ENCODE measurements at places on chromosomes 13 and 19.

- no peak for DNase-seq
Observed at GRCh38 chr19:453606-454005, 7.2 kb downstream of the SHC2 start.

- no peak for DNase-seq
Observed at GRCh38 chr13:99353836-99354235, 46.6 kb upstream of the GPR183 start.

GRCh38 chr13:35865341-35866240, 265.6 kb downstream of the DCLK1 start:
- no peak for DNase-seq

- no peak for DNase-seq
Observed at GRCh38 chr19:21046489-21046888, 26.0 kb downstream of the ZNF430 start.

DNA sequence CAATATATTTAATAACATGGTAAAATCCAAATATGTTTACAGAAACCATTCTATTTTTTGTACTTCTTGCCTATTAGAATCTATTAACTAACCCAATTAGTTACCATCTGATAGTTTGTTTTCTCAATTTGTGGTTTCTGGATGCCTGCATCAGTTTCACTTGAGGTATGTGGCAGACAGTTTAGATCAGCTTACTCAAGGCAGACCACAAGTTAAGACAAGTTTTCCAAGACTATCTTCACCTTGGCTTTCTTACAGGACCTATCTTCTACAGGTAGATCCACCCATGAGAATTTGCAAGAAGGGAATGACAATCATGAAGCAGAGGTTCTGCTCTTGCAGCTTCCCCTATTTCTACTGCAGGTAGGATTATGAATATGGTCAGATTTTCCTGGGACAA, 458.6 kb downstream of the DACH1 start:
- no peak for DNase-seq

GRCh38 chr19:35134601-35135242, at the start of gene LGI4:
Gene LGI4, minus strand, starts transcription at chr19:35135059. Its CDS starts 379 bp downstream, at chr19:35134680.
- no peak for DNase-seq

DNA sequence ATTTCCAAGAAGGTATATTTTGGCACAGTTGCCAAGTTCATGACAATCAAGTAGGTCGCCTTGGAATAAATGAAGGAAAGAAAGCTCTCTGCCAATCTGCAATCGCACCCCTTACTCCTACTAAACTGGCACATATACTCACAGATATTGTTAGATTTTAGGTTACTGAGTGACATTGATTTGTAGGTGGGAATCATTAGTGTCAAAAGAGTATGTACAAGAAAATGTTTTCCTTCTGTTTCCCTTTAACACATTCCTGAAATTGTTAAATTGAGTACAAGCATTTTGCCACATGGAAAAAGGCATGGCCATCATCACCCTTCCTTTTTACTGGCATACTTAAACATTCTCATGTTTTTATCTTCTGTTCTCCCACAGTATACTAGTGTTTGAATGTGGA, 2868.3 kb upstream of the PCDH20 start:
- no peak for DNase-seq

DNA sequence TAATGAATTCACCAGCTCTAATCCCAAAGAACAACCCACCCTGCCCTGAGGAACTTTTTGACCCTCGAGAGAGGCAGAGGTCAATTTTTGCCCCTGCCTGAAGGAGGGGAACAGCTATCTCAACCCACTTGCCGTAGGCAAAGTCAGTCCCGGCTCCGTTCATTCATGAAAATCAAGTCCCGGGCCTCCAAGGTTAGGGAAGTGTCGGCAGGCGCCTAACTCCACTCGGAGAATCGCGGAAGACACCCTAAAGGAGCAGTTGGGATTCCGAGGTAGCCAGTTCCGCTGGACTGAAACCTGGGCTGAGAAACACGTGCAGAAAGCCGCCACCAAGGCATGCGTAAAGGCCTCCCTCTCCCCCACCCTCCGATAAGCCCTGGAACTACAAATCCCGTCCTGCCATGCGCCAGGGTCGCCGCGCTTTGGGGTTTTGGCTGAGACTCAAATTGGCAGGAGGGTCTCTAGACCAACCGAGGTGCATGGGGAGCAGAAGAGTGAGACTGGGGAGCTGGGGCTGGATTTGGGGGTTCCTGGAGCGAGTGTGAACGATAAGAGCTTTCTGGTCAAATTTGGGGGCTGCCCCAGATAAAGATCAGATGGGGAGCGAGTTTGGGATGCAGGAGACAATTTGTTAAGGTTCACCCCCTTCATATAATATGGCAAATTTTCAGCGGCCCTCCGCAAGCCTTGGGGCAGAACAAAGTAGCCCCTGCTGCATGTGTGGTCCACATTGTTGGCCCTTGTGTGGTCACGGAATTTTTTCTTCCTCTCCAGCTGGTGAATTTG, at the start of gene TNPO2:
Gene TNPO2 (minus strand): TSS at position 292 of the 786 bp plus-strand sequence. CDS start 2,955 bp downstream, outside the sequence.
- peak; percentile 68 for DNase-seq

DNA sequence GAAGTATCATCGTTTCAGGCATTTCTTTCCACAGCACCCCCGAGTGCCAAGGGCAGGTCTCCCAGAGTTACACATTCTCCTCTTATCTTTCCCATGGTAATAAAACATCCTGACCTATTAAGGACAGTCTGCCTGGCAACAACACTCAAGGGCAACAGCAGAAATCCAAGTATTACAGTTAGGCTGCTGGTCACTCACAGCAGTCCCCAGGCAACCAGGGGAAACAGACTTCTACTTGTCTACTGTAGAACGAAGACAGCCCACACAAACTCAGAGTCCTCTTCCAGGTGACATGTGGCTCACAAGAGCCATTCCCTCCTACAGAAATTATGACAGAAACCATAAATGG, 24.3 kb downstream of the RCBTB1 start:
- no peak for DNase-seq

DNA sequence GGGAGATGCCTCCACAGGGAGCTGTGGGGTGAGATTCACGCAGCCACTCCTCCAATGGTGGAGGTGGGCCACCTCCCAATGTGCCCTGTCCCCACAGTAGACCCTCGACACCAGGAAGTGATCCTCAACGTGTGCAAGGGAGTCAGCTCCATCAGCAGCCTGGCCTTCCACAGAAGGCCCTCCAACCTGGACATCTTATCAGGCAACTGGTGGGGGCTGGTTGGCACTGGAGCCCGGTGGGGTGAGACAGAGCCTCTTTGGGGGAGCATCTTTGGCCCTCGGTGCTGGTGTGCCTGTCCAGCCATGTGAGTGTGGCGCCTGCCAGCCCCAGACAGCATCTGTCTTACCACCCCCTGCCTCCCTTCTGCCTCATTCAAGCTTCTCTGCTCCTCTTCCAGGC, 19.7 kb upstream of the RNF17 start:
- no peak for DNase-seq

GRCh38 chr19:15836330-15837220, 21.1 kb upstream of the OR10H1 start:
- peak; percentile 93 for DNase-seq

- DNase-seq = peak; percentile 31
Observed at GRCh38 chr13:79404985-79405384, 1.1 kb downstream of the RBM26 start.

DNA sequence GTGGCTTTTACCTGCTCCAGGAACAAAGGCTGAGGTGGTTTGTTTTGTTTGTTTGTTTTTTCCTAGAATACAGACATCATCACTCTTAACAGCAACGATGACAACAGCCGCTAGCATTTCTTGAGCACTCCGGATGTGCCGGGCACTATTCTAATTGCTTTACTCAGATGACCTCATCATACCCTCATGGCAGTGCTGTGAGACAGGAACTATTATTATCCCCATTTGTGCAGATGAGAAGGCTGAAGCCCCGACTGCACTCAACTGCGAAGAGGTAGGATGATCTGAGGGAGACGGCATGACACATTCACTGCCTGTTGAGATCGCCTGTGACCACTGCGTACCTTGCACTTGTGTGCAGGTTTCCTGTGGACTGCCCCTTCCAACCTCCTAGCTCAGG, 66.5 kb downstream of the CCDC70 start:
- no peak for DNase-seq

DNA sequence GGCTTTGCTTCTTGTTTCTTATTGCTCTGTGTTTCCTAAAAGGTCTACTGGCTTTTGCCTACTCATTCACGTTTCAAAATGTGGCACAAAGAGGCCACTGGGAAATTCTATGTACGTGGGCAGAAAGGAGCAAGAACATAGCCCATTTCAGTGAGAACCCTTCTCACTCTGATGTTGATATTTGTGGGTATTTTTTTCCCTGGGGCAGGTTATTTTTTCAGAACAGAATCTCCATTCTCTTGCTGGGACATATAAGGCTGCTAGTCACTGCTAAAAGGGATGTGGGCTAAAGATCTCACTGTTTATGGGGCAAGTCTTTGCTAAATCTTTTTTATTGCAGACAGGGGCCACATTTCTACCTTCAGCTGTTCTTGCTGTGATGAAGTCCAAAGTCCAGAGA, 27.1 kb downstream of the EDNRB start:
- no peak for DNase-seq

DNA sequence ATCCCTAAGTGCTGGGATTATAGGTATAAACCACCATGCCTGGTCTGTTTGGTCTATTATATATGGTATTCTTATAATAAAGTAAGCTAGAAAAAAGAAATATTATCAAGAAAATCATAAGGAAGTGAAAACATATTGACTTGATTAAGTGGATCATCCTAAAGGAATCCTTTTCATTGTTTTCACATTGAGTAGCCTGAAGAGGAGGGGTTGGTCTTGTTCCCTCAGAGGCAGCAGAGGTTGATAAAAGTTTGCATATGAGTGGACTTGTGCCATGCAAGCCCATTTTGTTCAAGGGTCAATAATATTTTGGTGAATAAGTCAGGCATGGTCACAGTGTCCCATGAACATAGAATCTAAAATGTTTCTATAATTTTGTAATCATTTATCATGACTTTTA, 52.7 kb downstream of the ZNF627 start:
- DNase-seq = no peak

GRCh38 chr19:38251564-38252051, 4.6 kb downstream of the PPP1R14A start:
- DNase-seq = peak; percentile 27

GRCh38 chr19:21128901-21129698, 12.7 kb upstream of the ZNF431 start:
- DNase-seq = no peak

GRCh38 chr13:65095161-65096082, 2134.7 kb downstream of the PCDH9 start:
- DNase-seq = no peak

DNA sequence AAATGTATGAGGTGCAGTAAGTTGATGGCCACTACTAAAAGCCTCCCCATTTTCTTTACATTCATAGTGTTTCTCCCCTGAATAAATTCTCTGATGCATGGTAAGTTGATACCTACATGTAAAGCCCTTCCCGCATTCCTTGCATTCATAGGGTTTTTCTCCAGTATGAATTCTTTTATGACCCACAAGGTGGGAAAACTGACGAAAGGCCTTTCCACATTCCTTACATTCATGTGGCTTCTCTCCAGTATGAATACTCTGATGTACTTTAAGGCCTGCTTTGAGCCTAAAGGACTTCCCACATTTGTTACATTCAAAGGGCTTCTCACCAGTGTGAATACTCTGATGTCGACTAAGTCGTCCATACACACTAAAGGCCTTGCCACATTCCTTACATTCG, 20.5 kb downstream of the ZNF607 start:
- DNase-seq = no peak

DNA sequence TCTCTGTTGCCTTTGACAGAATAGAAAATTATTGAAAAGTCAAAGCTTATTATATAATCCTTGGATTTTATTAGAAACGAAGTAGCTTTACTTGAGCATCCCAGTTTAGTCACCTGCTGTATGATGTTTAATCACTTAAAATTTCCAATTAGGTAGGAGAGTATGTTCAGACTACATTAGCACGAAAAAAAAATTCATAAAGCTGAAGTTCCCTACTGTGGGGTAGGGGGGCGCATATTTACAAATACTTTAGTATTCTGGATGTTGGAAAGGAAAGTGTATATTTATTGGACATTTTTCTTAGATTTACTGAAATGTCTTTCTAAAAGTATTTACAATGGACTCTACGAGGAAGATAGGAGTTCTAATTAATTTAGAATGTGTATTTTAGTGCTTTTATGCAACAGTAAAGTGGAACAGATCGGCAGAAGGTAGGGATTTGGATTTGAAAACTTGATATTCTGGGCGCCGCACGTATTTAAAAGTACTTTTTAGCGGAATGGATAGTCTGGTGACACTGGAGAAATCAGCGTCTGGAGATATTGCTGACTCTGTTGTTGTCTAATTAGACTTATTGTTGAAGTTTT, 1.9 kb downstream of the CDK8 start:
- DNase-seq = peak; percentile 7

GRCh38 chr13:73837147-73837546, 297.1 kb downstream of the KLF12 start:
- no peak for DNase-seq

DNA sequence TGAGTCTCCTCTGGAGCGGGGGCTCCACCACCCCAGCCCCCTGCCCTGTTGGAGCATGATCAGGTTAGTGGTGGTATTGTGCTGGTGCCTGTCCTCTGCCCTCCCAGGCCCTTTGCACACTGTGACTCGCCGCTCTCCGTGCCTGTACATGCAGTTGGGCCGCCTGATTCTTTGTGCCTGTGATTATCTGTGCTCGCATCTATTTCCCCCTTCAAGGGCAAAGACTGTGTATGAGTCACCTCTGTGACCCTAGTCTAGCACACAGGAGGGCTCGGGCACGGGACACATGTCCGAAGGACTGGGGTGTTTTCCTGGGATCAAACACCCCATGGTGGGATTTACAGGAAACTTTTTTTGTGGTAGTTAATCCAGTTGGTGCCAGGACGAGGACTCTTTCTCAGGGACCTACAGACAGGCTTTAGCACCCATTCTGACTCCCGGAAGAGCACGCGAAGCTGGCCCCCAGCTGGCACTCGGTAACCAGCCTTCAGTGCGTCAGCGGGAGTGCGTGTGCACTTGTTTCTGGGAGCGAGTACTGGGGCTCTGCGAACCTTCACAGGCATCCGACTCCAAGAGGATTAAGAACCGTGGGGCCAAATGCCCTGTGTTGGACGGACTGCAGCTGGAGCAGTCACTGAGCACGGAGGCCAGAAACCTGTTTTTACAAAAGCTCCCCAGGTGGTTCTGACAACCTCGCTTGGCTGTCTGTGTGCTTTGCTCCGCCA, 6.7 kb downstream of the PPP1R37 start:
- DNase-seq = no peak

GRCh38 chr13:113374511-113375175, 10.7 kb upstream of the GRTP1 start:
- no peak for DNase-seq

DNA sequence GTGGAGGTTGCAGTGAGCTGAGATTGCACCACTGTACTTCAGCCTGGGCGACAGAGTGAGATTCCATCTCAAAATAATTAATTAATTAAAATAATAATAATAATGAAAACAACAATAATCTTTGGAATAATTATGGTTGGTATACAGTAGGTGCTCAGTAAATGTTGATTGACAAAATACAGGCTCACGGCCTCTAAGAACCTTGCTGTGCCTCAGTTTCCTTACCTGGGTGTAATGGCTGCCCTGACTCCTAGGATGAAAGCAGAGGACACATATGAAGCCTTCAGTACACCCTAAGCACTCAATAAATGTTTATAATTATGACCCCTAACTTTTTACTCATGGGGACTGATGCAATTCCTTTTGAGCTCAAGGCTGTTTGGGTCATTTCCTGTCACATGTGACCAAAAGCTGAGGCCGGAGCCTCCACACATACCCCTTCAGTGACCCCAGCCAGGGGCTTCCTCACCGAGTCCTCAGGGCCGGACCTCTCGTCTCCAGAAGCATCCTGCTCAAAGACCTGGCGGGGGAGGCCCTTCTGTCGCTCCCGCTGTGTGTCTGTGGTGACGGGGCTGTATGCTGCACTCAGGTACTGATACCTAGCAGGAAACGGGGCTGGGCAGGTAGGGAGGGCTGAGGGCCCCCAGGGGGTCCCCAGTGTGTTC, 10.5 kb downstream of the DOCK6 start:
- no peak for DNase-seq
